ENCODE measurements at places on chromosomes 6 and 20.

- no peak for DNase-seq
Observed at GRCh38 chr6:17980329-17980728, 7.1 kb downstream of the KIF13A start.

GRCh38 chr6:35511562-35511941, 1.1 kb downstream of the TULP1 start:
- DNase-seq = no peak

GRCh38 chr6:165090242-165090641, 219.2 kb downstream of the C6orf118 start:
- DNase-seq = no peak

GRCh38 chr20:63370618-63371187, 9.6 kb upstream of the CHRNA4 start:
- no peak for DNase-seq

DNA sequence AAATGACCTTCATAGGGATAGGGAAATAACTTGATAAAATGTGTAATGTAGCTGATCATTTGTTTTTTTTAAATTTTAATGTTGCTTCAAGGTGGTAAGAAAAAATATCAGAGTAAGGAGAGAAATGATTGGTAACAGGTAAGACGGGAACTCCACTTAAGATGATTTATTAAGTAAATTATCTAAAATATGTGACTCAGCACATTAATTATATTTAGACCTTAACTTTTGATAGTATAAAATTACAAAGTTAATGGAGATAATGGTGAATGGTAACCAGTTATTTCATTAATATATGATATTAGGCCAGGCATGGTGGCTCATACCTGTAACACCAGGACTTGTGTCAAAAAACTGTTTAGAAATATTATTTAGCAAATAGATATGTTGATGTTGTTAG, 10.2 kb downstream of the BEND6 start:
- no peak for DNase-seq

- peak; percentile 6 for DNase-seq
Observed at GRCh38 chr6:118776607-118777549, 117.1 kb upstream of the ASF1A start.

DNA sequence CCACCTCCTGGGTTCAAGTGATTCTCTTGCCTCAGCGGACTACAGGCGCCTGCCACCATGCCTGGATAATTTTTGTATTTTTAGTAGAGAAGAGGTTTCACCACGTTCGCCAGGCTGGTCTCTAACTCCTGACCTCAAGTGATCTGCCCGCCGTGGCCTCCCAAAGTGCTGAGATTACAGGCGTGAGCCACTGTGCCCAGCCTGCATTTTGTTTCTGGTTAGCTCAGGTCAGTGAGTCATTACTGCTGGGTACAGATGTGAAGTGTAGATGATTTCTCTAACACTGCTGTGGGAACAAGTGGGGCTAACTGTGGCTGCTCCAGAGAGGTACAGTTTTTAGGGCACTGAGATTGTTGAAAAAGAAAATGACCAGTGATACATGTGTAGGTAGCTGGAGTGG, 188.6 kb downstream of the PRL start:
- no peak for DNase-seq

DNA sequence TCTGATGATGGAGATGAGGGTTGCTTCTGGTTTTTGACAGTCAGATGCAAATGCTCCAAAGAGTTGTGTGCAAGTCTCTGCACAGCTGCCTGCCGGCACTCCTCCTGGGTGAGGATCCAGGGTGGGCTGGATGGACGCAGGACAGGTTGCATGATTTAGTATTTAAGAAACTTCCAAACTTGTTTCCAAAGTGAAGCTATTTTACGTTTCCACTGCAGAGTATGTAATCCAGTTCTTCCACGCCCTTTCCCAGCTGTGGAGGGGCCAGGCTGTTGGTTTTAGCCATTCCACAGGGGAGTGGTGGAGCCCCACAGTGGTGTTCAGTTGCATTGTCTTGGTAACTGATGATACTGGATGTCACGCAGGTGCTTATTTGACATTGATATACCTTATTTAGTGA, 157.3 kb downstream of the THBS2 start:
- no peak for DNase-seq

DNA sequence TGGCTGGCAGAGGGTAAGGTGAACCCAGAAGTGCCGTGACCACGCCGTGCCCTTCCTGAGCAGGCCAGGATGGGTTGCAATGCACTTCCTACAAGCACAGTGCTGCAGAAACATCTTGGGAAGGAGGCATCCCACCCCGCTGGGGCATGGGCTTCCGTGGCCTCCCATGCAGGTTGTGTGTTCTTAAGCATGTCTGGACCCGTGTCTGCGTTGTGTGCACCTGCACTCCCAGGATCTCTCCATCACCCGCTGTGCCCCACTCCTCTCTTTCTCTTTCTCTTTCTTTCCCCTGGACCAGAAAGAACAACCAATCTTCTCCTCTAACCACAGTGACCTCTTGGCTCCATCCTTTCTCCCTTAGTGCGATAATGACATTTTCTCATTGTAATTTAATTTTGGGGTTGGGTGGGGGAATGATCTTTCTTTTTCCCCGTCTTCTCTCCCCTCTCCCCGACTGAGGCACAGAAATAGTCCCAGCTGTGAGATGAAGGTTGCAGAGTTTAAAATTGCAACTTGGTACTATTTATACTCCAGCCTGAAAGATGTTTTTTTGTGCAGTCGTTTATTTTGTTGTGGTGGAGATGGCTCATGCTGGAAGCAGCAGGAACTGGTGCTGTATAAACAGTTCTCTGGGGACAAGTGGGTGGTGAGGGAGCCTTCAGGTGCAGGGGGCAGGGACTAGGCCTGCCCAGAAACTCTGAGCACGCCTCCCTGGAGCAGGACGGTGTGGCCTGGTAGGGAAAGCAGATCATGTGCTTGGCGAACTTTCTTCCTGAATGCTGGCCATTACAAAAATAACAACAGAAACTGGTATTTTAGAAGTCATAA, 20.5 kb downstream of the BCAS4 start:
- no peak for DNase-seq

GRCh38 chr6:138657065-138657425, 116.5 kb upstream of the CCDC28A start:
- DNase-seq = no peak

DNA sequence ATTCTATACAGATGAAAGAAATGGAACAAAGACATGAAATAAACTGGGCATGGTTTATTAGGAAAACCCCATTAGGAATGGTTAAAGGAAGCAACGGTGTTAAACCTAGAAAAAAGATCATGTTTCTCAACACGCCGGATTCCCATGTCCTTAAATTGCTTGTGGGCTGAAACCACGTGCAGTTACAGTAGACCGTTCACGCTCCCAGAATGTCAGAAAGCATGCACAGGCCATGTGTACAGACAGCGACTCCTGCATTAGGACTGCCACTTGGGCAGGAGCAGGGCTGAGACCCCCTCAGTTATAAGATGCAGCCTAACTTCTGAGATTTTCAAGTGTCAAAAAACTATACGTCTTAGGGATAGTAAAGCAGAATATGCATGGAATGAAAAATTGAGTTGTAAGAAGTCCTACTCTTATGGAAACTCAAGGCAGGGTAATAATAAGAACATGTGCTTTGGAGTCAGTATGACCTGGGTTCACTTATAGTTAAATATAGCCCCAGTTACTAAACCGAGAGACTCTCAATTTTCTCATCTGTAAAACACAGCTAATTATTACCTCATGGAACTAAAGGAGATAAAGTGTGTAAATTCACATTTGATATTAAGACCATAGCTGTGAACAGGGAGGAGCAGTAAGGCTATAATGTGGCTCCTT, 174.0 kb upstream of the UST start:
- no peak for DNase-seq

GRCh38 chr6:41900861-41901260, 5.7 kb upstream of the USP49 start:
- no peak for DNase-seq

DNA sequence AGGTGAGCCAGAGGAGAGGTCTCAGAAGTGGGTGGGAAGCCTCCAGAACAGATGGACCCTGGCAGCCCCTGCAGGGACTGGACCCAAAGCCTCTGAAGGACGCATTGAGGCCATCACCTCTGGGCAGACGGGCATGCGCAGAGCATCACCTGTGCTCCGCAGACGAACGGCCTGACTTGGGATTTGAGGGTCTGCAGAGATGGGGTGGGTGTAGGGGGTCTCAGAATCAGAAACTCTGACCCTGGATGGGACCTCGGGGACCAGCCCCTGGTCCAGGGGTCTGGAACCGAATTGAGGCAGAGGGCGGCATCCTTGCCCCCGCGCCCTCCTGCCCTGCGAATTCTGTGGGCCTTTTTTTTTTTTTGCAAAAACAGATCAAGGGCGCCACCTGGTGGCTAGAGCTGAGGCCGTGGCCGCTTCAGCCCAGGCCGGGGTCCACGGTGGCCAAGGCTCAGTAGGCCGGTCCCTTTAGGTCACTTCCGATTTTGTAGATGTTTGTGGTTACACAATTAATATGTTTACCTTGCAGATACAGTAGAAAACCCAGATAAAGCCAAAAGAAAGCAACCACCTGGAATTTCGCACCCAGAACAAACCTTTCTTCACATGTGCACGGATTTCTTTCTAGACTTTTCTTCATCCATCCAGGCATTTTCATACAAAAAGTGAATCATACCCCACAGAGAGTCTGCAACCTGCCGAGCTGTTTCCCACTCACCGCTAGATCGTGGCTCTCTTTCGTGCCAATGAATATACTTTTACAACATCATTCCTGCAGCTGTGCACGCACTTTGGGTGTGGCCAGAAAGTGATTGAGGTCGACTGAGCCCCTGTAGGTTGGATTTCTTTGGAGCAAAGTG, 25.9 kb downstream of the ZBP1 start:
- DNase-seq = no peak

DNA sequence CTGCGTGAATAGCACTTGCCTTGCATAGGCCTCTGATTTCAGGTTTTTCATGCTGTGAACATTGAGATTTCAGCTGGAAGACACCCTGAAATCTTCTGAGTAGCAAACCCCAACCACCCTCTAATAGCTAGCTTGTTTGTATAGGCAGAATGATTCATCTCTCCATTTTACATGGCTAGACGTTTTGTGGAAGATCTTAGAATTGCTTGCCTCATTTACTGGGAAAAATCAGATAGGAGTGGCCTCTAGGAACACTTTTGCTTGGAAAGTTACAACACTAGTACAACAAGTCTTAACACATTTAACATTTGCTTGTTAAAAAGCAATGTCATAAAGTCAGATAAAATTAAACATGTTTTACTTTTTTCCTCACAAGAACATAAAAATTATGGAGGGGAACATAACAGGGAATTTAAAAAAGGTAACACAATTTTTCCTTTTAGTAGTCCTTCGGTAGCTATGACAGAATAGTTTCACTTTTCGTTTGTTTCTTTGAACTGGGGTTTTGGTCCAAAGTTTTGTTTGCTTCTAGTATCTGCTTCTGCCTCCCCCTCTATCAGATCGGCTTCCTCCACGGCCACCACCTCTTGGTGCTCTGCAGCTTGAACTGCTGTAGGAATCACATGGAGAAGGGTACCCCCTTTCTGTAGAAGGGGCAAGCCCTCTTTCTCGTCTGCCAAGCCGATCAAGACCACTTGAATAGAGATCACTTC, 102.2 kb upstream of the PTCHD4 start:
- no peak for DNase-seq

GRCh38 chr6:35468980-35469750, 964 bp downstream of the RPL10A start:
- no peak for DNase-seq

Measured in SIG-M5 (cell line).